ENCODE measurements at places on chromosomes 7 and 10. TPM values are rescaled to one million over a fixed set of nuclear protein-coding genes. Genes with fewer than 3 reads are reported as not detected.
A peak's percentile ranks its signal among the peaks of the same experiment; 100 is the strongest.

DNA sequence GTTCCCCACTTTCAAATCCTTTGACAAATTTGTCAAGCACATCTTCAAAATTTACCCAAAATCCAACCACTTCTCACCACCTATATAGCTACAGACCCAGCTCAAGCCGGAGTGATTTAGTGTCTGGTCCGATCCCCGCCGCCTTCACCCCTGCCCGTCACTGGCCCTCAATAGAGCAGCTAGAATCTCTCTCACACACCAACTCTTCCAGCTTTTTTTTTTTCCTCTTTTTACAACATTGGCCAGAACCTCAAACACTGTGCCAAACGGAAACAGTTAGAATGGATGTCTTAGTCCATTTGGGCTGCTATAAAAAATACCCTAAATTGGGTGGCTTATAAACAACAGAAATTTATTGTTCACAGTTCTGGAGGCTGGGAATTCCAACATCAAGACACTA lies 41.1 kb upstream of the TMEM72 start:
- no peak for DNase-seq
- H3K27me3 ChIP-seq, result no peaks in the 10 kb centered on the region
- H3K4me3 ChIP-seq, result no peak overlapping the region
- no peak overlapping the region for H3K27ac ChIP-seq

GRCh38 chr7:81031243-81031642 lies 112.4 kb upstream of the SEMA3C start:
- H3K4me3 ChIP-seq, result no peak overlapping the region
- H3K4me1 ChIP-seq, result no peaks in the 10 kb centered on the region
- DNase-seq, result no peak
- H3K36me3 ChIP-seq, result no peaks in the 10 kb centered on the region
- H3K27me3 ChIP-seq, result no peaks in the 10 kb centered on the region

GRCh38 chr7:104089612-104090011 lies 100.2 kb upstream of the RELN start:
- no peak for DNase-seq
- no peaks in the 10 kb centered on the region for H3K4me1 ChIP-seq

- peak overlapping the region; percentile 25 for H3K4me3 ChIP-seq
- H3K4me1 ChIP-seq, result peaks cover 31% of the 10 kb centered on the region
- peak overlapping the region; percentile 97 for H3K27ac ChIP-seq
- H3K27me3 ChIP-seq, result no peaks in the 10 kb centered on the region
These were observed 2.8 kb downstream of the FHIP2A start for GRCh38 chr10:114824391-114824790.

DNA sequence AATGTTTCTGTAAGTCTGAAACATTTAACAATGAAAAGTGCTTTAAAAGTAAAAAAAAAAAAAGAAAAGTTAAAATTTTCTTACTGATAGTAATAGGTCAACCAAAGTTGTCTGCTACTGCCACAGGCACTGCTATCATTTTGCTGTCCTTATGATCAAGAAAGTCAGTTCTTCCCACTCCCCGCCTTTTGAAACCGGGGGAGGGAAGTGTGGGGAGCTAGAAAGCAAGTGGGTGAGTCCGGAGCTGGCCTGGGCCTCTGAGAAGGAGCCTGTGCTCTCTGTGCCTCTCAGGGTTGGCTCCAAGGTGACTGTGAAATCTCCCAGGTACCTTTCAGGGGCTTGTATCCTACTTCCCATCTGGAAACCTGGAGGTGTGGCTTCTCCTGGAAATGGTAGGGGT lies 7.3 kb downstream of the C7orf57 start:
- H3K27me3 ChIP-seq, result no peaks in the 10 kb centered on the region
- no peak overlapping the region for H3K27ac ChIP-seq
- H3K4me3 ChIP-seq, result no peak overlapping the region
- DNase-seq, result no peak
- H3K4me1 ChIP-seq, result peaks cover 15% of the 10 kb centered on the region

DNA sequence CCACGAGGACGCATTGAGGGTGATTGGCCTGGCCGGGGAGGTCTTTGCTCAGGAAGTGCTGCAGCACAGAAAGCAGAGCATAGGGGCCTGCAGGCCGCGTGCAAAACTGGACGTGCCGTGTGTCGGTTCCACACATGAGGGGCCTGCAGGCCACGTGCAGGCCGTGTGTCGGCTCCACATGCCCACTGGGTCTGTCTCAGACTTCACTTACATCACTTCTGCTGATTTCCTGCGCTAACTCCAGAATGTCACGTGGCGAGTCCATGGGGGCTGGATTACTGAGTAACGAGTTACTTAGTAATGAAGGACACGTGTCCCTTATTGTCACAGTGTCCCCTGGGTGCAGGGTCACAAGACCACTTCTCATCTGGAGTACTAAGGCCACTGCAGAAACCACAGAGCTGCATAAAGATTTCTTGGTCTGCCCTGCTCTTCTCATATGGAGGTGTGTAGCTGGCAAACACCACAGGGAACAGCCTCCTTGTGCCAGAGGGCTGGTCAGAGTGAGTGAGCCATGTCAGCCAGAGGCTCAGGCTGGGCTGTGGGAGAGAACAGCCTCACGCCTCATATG lies 60.8 kb downstream of the GDI2 start:
- H3K27ac ChIP-seq, result no peak overlapping the region
- no peak for DNase-seq
- no peak overlapping the region for H3K4me3 ChIP-seq

DNA sequence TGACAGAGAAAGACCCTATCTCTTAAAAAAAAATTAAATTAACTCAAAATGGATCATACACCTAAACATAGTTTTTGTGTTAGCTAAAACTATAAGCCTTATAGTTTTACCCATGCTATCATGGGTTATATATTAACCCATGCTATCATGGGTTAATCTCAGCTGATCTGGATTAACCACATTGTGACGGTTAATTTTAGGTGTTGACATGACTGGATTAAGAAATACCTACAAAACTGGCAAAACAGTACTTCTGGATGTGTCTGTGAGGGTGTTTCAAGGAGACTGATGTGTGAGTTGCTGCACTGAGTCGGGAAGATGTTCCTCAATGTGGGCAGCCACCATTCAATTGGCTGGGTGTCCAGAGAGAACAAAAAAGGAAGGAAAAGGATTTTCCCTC lies 44.3 kb upstream of the FXYD4 start:
- H3K27ac ChIP-seq, result no peak overlapping the region
- H3K4me3 ChIP-seq, result no peak overlapping the region
- H3K4me1 ChIP-seq, result no peaks in the 10 kb centered on the region
- peaks cover 3% of the 10 kb centered on the region for H3K27me3 ChIP-seq

DNA sequence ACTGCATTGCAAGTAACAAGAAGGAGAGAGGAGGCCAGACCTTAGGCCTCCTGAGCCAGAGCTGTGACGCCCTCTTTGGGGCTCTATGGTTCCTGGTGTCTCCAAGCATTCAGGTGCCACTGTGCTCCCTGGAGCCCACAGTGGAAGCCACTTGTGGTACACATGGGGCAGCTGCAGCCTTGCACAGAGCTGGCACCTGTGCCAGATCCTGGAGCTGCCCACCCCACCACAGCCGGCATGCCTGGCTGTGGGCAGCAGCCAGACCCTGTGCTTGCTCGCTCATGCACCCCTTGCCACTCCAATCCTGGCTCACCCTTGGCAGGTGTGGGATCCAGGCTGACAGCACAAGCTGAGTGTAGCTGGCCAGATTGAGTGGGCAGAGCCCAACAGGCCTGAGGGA lies 173.8 kb upstream of the SMIM30 start:
- H3K27me3 ChIP-seq, result no peaks in the 10 kb centered on the region
- no peaks in the 10 kb centered on the region for H3K4me1 ChIP-seq
- H3K27ac ChIP-seq, result no peak overlapping the region
- no peak overlapping the region for H3K4me3 ChIP-seq

GRCh38 chr7:30303312-30304039 lies 19.1 kb downstream of the ZNRF2 start:
- H3K4me1 ChIP-seq, result no peaks in the 10 kb centered on the region
- H3K27me3 ChIP-seq, result no peaks in the 10 kb centered on the region
- no peak overlapping the region for H3K27ac ChIP-seq
- DNase-seq, result no peak

GRCh38 chr7:521221-522070 lies 1.8 kb upstream of the PDGFA start:
- H3K4me3 ChIP-seq, result peak overlapping the region; percentile 42
- peaks cover 19% of the 10 kb centered on the region for H3K4me1 ChIP-seq
- H3K27ac ChIP-seq, result no peak overlapping the region

DNA sequence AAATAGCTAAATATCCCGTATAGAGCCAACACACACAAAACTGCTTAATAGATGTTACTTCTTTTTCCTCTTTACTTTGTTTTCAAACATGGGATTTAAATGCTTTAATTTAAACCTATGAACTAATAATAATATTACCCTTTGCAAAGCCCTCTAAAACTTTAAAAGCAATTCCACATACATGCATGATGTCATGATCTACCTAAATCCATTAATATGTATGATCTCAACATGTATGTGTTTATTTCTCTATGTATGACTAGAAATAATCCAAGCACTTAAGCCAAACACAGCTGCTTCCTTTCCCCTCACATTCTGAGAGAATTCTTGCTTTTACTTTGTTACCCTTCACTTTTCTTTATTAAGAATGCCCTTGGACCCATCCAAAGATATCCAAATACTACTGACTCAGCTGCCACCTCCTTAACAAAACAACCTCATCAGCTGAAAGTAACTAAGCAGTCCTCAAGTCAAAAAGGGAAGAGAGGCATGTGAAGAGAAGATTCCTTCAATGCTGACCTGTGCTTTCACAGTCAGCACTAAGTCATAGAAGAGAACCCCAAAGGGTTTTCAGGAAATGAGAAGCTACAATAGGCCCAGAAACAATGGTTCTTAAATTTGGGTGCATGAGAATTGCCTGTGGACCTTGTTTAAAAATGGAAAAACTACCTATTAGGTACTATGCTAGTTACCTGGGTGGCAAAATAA lies 266.4 kb upstream of the LRGUK start:
- no peaks in the 10 kb centered on the region for H3K27me3 ChIP-seq
- no peaks in the 10 kb centered on the region for H3K36me3 ChIP-seq
- H3K27ac ChIP-seq, result no peak overlapping the region

DNA sequence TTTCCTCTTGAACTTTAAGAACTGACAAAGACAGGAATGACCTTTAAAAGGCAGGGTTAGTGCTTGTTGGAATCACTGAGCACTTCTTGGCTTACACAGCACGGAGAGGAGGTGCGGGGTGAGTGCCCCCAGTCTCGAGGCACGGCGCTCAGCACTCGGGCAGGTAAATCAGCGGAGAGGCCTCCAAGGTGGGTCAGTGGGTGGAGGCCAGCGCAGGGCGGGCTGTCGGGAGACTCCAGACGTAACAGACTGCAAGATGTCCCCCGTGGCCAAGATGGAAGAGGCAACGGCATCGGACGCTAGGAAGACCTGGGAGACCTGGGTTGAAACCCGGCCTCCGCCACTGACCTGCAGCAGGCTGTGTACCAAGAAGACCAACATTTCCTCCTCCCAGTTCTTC lies 149.4 kb downstream of the MAD1L1 start:
- peaks cover 17% of the 10 kb centered on the region for H3K4me1 ChIP-seq
- DNase-seq, result no peak
- H3K27ac ChIP-seq, result no peak overlapping the region

DNA sequence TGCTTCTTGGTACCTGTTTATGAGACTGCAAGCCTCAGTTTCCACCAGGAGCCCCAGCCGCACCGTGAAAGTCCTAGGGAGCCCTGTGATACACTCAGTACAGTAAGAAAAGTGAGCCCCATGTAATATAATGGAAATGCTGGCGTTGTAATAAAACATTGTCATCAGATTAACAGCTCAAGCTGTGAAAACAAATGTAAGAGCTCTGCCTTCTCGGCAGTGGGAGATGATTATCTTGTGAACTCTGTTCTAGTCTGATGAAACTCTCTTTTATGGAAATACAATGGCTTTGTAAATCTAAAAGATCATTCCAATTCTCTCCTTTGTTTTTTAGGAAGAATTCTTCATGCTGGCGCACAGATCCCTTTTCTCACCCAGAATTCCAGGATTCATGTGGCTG lies 299.9 kb downstream of the ABCA13 start:
- no peak overlapping the region for H3K27ac ChIP-seq
- DNase-seq, result no peak
- H3K36me3 ChIP-seq, result no peaks in the 10 kb centered on the region
- no peaks in the 10 kb centered on the region for H3K27me3 ChIP-seq
- H3K4me1 ChIP-seq, result no peaks in the 10 kb centered on the region

- no peaks in the 10 kb centered on the region for H3K4me1 ChIP-seq
- no peaks in the 10 kb centered on the region for H3K36me3 ChIP-seq
- H3K4me3 ChIP-seq, result no peak overlapping the region
These were observed 27.1 kb upstream of the PLXNA4 start for GRCh38 chr7:132603220-132603833.

- no peak for DNase-seq
- H3K4me3 ChIP-seq, result no peak overlapping the region
- no peak overlapping the region for H3K27ac ChIP-seq
These were observed 6.7 kb downstream of the FAM180A start for GRCh38 chr7:135741905-135742304.

GRCh38 chr10:24215603-24216002 lies 6.7 kb downstream of the KIAA1217 start:
- DNase-seq, result no peak
- no peak overlapping the region for H3K4me3 ChIP-seq
- peaks cover under 1% of the 10 kb centered on the region for H3K4me1 ChIP-seq
- H3K27ac ChIP-seq, result no peak overlapping the region
- H3K27me3 ChIP-seq, result no peaks in the 10 kb centered on the region
- H3K36me3 ChIP-seq, result no peaks in the 10 kb centered on the region

DNA sequence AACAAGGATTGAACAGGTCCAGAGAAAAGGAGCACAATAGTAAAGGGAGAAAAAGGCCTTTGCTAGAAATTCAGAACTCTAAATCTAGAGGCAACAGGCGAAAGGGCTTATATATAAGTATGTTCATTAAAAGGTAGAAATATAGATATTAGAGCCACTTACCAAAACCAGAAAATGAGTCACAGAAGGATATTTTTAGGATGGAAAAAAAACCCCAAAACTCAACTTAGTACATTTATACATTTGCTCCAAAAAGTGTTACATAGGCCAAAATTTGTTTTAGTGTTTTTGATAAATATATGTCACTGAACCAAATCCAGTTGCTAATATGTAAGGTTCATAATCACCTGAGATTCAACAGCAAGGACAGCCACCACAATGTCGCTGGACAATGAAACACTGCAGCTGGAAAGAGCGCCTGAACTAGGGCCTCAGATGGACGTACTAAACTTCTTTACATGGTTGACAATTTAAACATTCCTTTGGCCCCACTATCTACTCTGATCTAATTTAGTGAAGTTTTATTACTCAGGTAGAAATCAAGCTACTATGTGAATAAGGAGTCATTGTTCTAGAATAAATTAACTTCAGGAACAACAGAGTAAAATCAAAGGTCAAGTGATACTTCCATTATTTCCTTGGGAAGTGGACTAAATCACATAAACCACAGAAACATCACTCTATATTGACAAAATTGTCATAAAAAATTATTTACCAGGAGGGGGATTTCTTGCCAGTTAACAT lies 10.9 kb downstream of the FAM3C start:
- H3K36me3 ChIP-seq, result peaks cover 6% of the 10 kb centered on the region
- no peak for DNase-seq
- no peaks in the 10 kb centered on the region for H3K4me1 ChIP-seq
- H3K4me3 ChIP-seq, result no peak overlapping the region
- H3K27ac ChIP-seq, result no peak overlapping the region

GRCh38 chr7:103076764-103077163 lies 1.8 kb downstream of the ARMC10 start:
- no peak for DNase-seq
- H3K27ac ChIP-seq, result no peak overlapping the region
- H3K4me3 ChIP-seq, result no peak overlapping the region
- H3K4me1 ChIP-seq, result peaks cover 9% of the 10 kb centered on the region
- no peaks in the 10 kb centered on the region for H3K27me3 ChIP-seq
- no peaks in the 10 kb centered on the region for H3K36me3 ChIP-seq

PRSS37 gene
- not detected for total RNA-seq

CRYGN gene
- not detected for total RNA-seq

IFIT1B gene
- not detected for total RNA-seq

ARMH3 gene
- 20.0 TPM for total RNA-seq

CPEB3 gene
- total RNA-seq, result 1.2 TPM

CUBN gene
- 2.7 TPM for total RNA-seq

LIPF gene
- not detected for total RNA-seq

SMO gene
- total RNA-seq, result 20.0 TPM

SRPK2 gene
- 59.2 TPM for total RNA-seq

ELN gene
- total RNA-seq, result 0.75 TPM

CFTR gene
- total RNA-seq, result 0.38 TPM

All from astrocyte (in vitro differentiated cells and primary cell).